Fibroblast of skin of right biceps (primary cell): ENCODE measurements at places on chromosomes 2 and 18.

GRCh38 chr18:50453732-50454131 is 78.9 kb downstream of the SKA1 start:
- DNase-seq: no peak

DNA sequence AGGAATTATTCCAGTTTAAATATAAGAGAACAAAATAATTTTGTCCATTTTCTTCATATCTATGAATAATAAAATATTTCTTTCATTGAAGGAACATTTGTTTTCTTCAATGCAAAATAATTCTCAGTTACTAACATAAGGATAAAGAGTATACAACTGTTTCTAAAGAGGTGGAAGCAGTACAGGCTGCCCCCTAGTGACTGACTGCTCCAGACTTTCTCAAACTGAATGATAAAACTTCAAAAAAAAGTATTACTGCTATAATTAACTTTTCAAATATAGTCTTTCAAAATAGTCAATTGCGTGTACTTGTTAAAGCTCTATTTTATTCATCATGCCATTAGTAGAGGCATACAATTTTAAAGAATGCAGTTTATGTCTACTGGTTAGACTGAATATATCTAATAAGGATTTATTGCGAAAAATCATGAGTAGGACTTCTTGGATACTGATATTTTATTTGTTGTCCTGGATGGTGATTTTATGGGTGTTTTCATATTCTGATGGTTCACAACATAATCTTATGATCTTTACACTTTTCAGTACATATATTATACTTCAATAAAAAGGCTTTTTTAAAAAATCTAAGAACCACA is 100.1 kb downstream of the WDPCP start:
- DNase-seq: peak; percentile 23

DNA sequence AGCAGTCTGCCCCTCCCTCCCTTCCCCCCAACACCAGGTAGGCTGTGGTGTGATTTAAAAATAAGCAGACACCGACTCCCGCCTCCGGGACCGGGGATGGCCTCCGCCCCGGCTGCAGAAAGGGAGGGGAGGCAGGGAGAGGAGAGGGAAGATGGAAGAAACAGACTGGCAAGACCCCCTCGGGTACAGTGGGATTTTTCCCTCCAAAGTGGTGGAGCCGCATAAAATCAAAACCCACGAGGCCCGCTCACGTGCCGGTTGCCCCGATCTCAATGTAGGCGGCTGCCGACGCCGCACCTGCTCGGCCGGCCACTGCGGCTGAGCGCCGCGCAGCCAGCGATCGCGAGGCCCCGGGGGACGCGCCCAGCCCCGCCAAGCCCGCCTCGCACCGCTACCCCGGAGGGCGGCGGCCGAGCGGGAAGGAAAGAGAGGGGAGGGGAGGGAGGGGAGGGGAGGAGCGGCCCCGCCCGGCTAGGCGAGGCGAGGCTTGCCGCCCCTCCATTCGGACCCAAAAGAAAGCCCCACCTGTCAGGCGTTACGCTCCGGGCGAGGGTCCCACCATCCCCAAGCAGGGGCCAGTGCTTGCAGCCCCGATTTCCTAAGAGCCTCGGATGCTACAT is 811 bp downstream of the ADD2 start:
- DNase-seq: peak; percentile 8

GRCh38 chr2:77977471-77978063 is 455.4 kb upstream of the LRRTM4 start:
- no peak for DNase-seq

- DNase-seq: peak; percentile 86
Observed at GRCh38 chr2:113211226-113212105, 37.7 kb downstream of the PSD4 start.

GRCh38 chr2:100365434-100365833 is 43.1 kb upstream of the LONRF2 start:
- peak; percentile 84 for DNase-seq

GRCh38 chr18:48694295-48694694 is 155.5 kb downstream of the CTIF start:
- no peak for DNase-seq

GRCh38 chr18:40120356-40120755 is 1834.7 kb upstream of the PIK3C3 start:
- no peak for DNase-seq

GRCh38 chr2:23924589-23925359 is 2.1 kb downstream of the ATAD2B start:
- no peak for DNase-seq

- DNase-seq: peak; percentile 79
Observed at GRCh38 chr2:53632714-53633113, 134.9 kb upstream of the CHAC2 start.

- no peak for DNase-seq
Observed at GRCh38 chr2:184498936-184499335, 99.4 kb upstream of the ZNF804A start.

DNA sequence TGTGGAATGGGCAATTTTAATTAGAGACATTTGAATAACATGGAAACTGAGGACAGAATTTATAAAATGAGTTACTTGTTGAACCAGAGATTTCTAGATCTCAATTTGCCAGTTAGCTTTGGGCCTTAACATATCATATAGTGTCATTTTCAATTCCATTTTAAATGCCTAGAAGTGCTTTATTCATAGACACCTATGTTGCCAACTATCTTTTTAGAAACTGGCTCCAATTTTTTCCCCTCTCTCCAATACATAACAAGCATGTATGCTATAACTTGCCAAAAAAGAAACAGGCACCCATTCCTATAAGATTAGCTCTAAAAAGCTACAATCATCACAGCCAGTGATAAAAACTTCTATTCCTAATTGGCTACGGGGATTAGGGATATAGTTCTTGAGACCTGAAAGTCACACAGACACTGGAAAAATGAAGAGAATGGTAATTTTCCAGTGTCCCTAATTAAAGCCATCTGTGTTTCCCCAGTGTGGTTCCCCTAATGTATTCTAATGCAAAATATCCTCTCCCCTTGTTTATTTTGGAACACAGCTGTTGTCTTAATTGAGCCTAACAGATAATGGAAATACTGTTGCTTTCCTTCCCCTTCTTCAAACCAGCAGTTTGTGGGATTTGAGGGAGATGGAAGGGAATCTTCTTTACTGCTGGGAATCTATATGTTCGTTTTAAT is 205.5 kb upstream of the FSHR start:
- no peak for DNase-seq

DNA sequence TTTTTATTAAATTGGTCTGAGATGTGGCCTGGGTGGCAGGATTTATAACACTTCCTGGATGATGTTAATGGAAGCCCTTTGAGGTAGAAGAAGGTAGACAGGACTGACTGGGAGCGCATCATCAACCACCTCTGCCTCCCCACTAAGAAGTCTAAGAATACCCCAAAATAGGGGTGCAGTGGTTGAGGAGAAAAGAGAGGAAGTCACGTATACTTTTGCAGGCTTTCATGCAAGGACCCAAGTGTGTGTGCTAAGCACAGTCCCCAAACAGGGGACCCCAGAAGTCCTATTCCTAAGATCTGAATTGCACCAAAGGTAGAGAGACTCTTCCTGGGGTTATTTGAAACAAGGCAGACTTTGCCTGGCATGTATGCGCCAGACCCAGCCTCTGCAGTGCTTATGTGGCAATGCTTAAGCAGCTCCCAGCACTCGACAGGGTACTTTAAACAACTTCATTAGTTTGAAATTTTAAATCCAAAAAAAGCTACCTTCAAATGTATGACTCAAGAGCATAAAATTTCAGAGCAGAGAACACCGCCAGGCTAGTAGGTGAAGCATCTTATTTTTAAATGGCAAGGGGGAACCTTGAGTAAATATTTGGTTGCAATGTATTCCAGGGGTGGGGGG is 35.3 kb downstream of the BCL2 start:
- DNase-seq: no peak

GRCh38 chr2:49567021-49567420 is 412.7 kb upstream of the FSHR start:
- no peak for DNase-seq

DNA sequence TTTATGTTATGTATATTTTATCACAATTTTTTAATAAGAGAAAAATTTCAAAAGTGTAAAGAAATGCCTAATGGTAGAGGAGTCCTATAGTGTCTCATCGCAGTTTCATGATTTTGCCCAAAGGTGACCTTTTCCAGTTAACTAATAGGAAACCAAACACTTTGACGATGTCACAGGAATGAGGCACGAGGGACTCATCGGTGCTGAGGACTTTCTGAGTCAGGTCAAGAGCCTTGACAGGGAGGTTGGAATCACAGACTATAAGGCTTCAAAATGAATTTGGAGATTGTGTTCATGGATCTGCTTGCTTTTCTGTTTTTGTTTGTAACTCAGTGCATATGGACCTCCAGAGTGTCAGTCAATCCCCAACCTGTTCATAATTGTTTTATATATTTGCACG is 15.1 kb upstream of the RTTN start:
- DNase-seq: no peak

GRCh38 chr2:53640466-53640865 is 127.1 kb upstream of the CHAC2 start:
- peak; percentile 3 for DNase-seq

- peak; percentile 67 for DNase-seq
Observed at GRCh38 chr18:61322265-61322873, 10.9 kb upstream of the CDH20 start.

- peak; percentile 12 for DNase-seq
Observed at GRCh38 chr2:96265349-96265839, 403 bp downstream of the TMEM127 start.

DNA sequence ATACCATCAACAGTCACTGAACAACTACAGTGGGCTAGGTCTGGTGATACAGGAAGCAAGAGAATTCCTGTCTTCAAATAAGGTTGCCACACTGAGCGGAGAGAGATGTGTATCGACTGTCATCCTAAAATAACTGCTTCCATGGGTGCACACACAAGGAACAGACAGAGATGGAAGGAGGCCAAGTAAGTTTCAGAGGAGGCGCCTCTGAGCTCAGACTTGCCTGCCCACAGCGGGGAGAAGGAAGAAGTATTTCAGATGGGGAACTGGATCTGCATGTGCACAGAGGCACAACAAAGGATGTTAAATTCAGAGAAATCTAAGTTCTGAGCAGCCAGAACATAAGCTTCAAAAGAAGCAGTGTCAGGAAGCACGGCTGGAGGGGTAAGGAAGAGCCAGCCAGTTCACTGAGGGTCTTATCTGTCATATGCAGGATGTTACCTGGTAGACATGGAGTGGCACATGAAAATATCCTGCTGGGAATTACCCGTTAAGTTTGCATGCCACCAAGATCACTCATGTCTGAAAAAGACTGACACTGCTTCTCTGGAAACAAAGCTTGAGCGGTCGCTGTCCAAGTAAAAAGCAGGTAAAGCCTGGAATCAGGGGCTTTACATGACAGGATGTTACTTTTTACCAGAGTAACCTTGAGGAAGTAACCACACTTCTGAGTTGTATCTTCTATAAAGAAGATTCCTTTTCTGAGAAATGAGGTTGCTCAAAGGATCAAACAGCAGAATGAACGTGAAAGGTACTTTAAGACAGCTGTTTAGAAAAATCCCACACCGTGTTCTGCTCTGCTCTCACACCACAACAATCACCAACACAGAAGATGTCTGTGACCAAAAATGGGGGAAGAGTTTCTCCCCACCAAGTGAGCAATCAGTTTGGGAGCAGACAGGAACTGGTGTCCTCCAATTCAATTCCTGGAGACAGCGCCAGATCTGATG is 260.2 kb downstream of the NBAS start:
- peak; percentile 58 for DNase-seq

DNA sequence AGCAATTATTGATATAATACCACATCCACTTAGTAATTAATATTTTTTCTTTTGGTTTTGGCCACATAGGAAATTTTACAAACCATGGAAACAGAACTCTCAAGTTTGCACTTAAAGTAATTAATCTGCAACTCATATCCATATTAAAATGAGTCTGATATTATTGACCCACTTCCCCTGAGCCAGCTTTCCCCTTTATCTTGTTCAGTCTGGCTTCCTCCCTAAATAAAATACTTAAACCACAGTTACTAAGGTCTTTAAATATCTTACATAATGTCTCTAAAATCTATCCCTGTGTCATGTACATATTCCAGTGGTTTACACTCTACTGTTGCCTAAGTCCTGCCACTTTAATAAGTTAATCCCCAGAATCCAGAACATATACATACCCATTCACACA is 564.9 kb upstream of the FSHR start:
- no peak for DNase-seq

- DNase-seq: no peak
Observed at GRCh38 chr2:230981704-230982103, 14.2 kb upstream of the SPATA3 start.

DNA sequence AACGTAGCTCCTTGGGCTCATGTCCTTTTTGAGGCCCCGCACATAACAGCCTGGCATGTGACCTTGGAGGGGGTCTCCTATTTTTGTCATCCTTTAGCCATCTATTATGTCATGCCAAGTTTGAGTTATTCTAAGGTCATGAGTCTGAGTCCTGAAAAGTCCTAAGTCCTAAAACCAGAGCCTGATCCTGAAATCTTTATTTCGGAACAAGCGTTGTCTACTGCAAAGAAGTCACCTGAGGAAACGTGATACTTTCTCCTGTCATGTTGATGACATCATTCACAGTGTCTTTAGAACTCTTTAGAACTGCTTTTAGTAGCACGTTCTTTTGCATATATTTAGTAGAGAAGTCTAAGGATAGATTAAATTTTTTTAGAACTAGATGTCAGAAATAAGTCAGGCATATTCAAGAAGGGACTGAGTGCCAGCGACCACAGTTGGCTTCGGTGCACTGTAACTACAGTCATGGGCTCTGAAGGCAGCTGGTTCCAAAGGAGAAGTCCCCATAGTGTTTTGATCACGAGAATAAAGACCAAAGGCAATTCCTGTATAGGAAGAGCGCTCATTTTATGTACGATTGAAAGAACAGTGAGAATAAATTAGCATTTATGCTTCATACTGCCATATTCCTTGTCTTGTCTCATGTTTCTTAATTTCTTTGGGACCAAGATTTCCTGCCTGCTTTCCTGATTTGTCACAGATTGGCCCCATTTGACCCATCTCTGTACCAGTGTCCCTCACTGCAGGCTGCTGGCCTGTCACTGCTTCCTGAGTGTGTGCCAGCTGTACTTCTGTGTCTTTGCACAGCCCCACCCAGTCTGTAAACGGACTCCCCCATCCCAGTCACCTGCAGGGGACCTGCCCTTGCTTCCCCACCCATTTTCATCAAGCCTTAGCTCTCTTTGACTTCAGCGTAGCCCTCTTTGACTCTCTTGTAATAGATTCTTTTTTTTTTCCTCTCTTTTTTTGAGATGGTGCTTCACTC is 75.8 kb downstream of the ASAP2 start:
- DNase-seq: no peak

- no peak for DNase-seq
Observed at GRCh38 chr2:2692599-2693389, 361.7 kb upstream of the MYT1L start.

DNA sequence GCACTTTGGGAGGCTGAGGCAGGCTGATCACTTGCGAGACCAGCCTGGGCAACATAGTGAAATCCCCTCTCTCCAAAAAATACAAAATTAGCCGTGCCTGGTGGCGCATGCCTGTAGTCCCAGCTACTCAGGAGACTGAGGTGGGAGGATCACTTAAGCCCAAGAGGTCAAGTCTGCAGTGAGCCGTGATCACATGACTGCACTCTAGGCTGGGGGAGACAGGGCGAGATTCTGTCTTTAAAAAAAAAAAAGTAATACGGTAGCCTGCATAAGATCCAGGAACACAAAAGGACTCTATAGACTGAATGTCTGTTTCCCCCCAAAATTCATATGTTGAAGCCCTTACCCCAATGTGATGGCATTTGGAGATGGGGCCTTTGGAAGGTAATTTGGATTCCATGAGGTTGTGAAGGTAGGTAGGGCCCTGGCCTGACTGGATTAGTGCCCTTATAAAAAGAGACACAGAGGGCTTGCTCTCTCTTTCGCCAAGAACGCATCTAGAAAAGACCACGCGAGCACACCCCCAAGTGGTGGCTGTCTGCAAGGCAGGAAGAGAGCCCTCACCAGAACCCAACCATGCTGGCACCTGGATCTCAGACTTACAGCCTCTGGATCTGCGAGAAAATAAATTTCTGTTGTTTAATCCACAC is 17.0 kb downstream of the MBOAT2 start:
- no peak for DNase-seq
